Activated CD4-positive, alpha-beta T cell treated with anti-CD3 and anti-CD28 coated beads, Interleukin-10, Interleukin-2, amounts not matched to agents 100 ng/mL and 50 ng/mL, durations not matched to agents 16 hours and 8 hours (primary cell): ENCODE measurements at places on chromosomes 4 and X.

GRCh38 chr4:153061971-153062370 lies 125.8 kb downstream of the FHDC1 start:
- DNase-seq: no peak

GRCh38 chrX:9486786-9487387 lies 22.0 kb downstream of the TBL1X start:
- DNase-seq: no peak

DNA sequence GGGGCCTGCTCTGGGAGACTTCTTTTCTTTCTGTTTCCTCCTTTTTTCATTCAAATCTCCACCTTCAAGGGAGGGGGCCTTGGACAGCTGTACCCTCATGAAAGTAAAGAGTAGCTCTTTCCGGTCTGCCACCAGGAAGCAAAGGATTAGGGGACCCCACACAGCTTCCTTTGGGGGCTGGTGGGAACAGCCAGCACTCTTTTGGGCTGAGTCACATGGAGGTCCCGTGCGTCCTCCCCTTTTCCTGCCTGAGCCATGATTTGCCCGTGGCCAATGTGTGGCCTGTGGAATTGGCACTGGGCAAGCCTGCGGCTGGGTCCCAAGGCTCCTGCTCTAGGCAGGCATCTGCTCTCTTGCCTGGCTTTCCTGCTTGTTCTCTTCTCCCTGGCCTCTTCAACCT lies 65.5 kb downstream of the FHDC1 start:
- no peak for DNase-seq

DNA sequence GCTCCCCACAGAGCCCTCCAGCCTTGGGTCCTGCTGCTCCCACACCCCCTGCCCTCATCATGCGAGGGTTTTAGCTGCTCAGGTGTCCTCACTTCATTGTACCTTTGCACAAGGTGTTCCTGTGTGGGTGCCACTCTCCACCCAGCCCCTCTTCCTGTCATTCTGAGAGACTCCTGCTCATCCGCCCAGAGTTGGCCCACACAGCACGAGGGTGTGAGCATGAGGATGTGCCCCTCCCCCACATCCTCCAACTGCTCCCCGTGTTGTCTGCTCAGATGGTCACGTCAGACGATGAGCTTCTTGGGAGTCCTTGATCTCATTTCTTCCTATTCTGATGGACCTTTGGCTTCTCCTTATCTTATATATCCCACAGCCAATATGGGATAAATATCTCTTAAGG lies 53.2 kb downstream of the HTT-AS start:
- DNase-seq: peak; percentile 28

- DNase-seq: no peak
Measured at GRCh38 chrX:21174439-21174838, 199.8 kb upstream of the CNKSR2 start.

- DNase-seq: no peak
Measured at GRCh38 chr4:163263606-163264005, 68.8 kb downstream of the NPY1R start.

DNA sequence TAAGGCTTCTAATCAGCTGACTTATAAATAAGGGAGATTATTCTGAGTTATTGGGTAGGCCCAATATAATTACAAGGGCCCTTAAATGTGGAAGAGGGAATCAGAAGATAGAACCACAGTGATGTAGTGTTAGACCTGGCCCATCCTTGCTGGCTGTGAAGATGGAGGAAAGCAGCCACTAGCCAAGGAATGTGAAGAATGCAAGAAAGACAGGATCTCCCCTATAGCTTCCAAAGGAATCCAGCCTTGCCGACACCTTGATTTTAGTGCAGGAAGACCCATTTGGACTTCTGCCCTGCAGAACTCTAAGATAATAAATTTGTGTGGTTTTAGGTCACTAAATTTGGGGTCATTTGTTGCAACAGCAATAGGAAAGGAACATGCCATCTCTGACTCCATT lies 150.6 kb downstream of the SPATA18 start:
- no peak for DNase-seq

GRCh38 chrX:104913348-104913747 lies 307.1 kb downstream of the TEX13A start:
- no peak for DNase-seq

GRCh38 chrX:70289793-70290770 lies at the start of the genes KIF4A and PDZD11:
TSS of gene KIF4A (plus strand) at chrX:70290104. CDS start at chrX:70290459, 355 bp downstream.
TSS of gene PDZD11 (minus strand) at chrX:70289927. CDS start at chrX:70289341, 586 bp downstream.
- peak; percentile 91 for DNase-seq

DNA sequence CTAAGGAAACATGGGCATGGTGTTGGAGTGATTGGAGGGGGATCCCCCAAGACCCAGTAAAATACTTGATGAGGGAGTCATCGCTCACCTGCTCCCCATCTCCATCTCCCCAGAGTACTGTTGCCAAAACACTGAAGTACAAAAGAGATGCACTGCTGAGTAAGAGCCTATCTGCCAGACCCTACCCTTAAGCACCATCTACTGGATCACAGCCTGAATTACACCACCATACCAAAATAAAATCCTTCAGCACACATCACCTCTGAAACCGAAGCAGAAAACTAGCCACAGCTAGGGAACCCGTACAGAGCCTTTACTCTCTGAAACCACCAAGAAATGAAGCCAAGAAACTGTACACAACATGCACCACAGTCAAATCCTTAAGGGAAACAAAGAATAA lies 466.3 kb upstream of the ACTRT1 start:
- peak; percentile 18 for DNase-seq

- DNase-seq: no peak
Measured at GRCh38 chr4:28146191-28146590, 1285.5 kb downstream of the STIM2 start.

GRCh38 chrX:50403903-50404302 lies 66.7 kb downstream of the DGKK start:
- no peak for DNase-seq

DNA sequence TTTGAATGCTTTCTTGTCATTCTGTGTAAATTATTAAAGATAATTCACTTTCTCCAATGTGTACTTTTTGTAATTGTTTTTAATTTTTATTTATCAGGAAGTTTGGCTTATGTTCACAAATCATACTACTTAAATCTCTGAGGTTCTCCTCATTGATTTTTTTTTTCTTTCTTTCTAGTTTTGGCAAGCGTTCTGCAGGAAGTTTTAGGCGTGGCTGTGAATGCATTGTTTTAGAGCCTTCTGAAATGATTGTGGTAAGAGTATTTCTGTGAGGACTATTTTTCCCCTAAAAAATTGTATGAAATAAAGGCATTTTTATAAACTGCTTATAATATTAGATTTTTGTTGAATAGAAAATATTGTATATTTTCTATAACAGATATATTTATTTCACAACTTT lies 135.8 kb downstream of the RAPGEF2 start:
- no peak for DNase-seq

- DNase-seq: no peak
Measured at GRCh38 chr4:73862322-73862721, 6.9 kb upstream of the CXCL1 start.

DNA sequence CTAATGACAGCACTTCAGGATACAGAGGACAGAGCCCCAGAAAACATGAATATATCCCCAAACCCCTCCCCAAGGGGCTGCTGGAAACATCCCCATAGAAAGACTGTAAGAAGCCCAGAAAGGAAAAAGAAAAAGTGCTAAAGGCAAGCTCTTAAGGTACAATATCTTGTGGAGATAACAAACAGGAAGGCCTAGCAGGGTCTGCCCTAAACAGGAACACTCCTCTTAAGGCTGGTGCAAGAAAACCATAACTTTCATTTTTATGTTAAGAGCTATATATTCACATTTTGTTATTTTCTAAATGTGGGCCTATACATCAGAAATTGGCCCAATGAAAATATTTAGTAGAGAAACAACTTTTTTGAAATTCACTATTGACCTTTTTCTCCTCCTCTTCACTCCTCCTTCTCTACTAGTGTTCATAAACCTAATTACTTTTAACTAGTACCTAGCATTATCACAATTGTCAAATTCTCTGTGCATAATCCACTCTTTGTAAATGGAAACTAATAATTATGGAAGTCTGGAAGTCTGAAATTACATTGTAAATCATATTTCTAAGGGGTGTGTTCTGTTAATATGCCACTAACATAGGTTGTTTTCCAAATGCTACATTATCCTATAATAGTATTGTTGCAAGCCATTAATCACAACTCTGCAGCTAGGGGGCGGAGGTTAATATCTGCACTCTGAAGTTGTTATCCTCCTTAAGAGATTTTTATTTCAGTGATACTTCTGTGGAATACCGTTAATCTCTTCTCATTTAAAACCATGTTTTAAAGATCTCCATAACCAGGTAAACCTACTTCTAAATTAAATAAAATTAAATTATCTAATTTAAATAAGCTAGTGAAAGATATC lies 59.8 kb downstream of the CASK start:
- no peak for DNase-seq

DNA sequence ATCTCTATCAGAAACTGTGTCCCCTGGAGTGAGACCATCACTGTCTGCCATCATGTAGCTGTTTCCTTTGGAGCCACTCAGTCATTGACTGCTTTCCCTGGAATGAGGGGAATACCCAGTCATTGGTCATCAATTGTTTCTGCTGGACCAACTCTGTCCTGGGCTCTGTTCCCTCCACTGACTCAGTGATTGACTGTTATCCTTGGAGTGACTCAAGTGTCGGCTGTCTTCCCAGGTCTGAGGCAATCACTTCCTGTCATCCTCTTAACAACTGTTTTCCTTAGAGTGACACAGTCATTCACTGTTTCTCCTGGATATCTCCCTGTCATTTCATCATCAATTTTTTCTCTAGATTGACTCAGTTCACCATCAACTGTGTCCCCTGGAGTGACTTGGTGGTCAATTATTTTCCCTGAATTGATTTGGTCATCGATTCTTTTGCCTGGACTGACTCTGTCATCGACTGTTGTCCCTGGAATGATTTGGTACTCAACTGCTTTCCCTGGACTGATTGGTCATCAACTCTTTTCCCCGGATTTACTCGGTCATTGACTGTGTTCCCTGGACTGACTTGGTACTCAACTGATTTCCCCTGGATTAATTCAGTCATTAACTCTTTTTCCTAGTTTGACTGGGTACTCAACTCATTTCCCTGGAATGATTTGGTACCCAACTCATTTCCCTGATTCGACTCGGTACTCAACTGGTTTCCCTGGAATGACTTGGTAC lies 327.9 kb upstream of the VCX start:
- no peak for DNase-seq

DNA sequence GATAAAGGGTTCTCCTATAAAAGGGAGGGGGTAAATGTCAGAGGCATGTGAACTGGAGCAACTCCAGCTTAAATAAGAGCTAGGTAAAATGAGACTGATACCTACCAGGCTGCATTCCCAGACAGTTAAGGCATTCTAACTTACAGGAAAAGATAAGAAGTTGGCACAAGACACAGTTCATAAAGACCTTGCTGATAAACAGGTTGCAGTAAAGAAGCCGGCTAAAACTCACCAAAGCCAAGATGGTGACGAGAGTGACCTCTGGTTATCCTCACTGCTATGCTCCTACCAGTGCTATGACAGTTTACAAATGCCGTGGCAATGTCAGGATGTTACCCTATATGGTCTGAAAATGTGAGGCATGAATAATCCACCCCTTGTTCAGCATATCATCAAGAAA lies 13.1 kb upstream of the SULT1B1 start:
- DNase-seq: no peak

DNA sequence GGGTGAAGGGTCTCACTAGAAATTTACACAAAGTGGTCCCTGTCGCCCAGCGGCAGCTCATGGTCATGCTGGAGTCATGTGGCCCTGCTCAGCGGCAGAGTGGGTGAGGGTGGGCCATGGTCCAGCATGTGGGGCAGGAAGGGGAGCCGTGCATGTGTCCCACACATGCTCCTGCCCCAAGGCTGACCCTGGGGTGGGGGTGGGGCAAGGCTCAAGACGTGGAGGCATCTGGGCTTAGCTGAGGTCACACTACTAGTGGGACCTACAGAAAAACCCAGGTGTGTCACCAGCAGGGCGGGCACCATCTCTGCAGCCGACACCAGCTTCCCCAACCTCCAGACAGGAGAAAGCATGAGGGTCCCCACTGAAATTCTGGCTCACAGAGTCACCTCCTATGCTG lies 42.4 kb downstream of the EVC start:
- no peak for DNase-seq

- peak; percentile 86 for DNase-seq
Measured at GRCh38 chr4:112231779-112232713, at the start of gene AP1AR. TSS of gene AP1AR (plus strand) at chr4:112231787. CDS start at chr4:112232092, 305 bp downstream.

DNA sequence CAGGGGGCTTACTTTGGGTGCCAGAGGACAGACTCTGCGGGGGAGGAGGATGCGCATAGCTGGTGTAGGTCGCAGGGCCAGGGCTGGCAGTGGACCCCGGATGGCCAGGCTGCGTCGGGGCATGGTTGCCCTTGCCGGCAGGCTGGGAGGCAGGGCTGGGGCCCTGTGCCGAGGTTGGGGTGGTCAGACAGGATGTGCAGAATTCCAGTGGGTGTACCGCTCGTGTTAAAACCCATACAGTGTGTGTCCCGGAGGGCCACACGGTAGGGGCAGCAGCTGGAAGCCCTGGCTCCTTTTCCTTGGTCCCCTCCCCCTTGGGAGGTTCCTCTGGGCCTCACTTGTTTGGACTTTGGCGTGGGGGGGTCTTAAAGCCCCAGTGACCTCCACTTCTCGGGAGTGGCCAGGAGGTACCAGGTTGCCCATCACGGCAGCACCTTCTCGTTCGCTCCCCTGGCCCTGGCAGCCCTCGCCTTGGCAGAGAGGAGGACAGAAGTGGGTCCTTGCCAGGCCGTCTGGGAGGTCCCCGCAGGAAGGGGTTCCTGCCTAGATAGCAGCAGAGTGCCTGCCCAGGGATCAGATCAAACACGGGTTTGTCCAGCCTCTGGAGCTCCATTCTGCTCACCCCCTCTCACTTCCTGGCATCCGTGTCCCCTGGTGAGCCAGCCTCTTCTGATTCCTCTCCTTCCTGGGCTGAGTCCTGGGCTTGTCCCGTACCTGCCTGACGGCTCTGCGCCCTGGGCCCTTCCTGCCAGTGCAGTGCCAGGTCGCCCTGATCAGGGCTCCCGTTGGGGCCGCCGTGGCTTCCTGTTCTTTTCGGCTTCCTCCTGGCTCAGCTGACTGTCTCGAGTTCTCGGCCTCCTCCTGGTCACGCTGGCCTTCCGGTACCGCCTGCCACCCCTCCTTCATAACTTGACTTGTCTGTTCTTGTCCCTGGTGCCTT lies 56.7 kb upstream of the HGFAC start:
- DNase-seq: no peak

DNA sequence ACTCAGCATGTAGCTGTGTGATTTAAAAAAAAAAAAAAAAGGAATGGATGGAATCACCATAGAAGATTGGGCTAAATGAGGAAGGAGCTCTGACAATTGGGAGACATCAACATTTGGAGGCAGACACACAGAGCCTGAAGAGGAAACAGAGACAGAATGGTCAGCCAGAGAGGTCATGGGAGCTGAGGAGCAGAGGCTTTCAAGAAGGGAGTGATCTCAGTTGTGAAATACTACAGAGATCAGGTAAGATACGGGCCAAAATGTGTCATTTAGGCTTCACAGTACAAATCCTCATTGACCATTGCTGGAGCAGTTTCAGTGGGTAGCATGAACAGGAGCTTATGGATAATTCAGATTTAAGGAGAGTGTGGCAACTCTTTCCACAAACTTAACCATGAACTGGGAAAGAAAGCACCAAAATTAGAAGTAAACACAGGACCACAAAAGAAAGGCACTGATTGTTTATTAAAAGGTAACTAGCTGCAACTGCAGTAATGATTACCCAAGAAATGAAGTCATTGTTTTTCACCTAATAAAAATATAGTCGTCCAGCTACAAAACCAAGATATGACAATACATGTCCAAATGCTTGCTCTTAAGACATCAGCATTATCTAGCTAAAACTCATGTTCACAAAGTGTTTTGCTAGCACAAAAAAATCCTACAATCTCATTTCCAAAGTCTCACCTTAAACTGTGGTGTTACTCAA lies 203.2 kb downstream of the DHX15 start:
- DNase-seq: no peak
